ENCODE measurements at places on chromosomes 11 and 22.

DNA sequence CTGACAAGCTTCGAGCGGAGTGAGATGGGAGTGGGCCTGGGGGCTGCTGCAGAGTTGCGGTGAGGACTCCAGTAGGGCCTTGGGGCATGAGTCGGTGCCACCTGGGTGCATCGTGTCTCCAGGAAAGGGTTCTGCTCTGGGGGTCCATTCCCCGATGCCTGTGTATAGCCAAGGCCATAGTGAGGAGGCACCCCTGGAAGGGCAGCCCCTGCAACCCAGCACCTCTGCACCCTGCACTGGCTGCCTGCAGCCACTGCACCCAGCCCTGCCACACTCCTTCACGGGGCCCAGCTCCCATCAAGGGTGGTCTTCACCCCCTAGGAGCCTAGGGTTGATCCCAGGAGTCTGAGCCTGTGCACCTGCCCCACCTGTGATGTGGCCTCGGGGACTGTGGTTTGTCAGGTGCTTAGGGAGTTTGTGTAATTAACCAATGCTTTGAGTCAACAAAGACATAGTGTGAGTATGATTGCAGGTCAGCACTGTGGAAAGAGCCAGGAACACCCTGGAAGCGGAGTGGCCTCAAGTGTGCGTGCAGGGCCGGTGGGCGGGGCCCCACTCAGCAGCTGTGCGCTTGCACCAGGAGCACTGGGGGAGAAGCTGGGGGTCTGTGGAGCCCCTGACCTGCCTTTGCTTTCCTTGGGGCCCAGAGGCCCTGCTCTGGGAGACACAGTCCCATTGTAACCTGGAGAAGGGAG, 1299.3 kb downstream of the BRD1 start:
- DNase-seq, result no peak

DNA sequence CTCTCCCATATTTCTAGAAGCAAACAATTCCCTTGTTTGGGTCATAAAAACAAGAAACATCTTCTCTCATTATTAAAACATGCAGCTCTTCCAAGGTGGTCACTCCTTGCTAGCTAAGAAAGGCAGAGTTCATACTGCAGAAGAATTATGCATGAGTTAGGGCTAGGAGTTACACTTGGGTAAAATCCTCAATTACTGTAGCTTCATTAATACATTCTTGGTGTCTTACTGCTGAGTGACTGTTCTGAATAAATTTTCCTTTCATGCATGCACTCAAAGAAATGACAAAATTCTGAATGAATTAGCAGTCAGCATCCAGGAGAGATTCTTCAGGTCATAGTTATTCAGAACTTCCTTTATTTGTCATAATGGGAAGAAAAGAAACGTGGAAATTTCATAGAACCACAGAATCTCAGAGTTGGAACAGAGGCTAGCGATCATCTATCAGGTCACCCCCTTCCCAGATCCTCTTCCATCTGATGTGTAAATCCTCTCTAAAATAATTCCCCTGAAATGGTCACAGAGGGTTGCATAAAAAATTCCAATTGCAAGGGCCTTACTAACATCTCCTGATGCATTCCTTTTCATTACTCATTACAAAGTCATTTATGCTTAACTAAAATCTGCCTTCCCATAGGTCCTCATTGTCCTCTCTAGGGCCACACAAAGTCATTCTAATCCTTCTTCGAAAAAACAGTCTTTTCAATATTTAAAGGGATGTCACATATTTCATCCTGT, 771.5 kb downstream of the DLG2 start:
- peak; percentile 66 for DNase-seq

GRCh38 chr11:111582163-111582562, 20.1 kb upstream of the SIK2 start:
- DNase-seq, result no peak

DNA sequence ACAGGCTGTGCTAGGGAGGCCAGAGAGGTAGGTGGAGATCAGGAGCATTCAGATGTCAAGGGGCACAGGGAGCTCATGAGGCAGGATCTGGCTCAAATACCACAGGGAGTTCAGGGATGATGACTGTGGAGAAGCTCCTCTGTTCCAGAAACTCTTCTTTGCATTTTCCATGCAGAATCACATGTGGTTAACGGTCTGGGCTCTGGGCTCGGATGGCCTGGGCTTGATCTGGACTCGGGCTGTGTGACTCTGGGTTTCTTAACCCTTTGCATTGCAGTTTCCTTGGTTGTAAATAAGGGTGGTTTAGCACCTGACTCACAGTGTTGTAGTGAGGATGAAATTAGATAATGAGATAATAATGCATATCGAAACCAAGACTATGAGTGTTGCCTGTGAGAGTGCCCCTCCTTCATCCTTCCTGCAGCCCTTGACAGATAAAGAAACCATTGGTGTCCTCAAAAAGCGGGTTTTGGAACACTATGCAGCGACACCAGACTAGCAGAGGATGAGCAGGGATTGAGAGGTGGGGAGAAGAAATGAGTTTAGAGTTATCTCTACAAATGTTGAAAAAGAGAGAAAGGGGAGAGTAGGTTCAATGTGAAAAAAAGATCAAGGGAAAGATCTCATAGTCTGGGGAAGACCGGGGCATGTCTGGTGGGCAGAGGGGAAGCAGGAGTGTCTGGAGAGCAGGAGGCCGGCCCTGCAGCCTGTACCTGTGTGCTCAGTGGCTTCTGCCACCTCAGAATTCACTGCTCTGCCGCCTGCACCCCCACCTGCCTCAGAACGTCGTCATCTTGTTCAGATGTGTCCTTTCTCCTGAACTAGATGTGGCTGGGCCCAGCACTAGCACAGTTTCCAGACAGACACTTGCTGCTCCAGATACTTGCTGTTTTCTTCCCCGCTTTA, 197.8 kb upstream of the SORL1-AS1 start:
- DNase-seq, result no peak

DNA sequence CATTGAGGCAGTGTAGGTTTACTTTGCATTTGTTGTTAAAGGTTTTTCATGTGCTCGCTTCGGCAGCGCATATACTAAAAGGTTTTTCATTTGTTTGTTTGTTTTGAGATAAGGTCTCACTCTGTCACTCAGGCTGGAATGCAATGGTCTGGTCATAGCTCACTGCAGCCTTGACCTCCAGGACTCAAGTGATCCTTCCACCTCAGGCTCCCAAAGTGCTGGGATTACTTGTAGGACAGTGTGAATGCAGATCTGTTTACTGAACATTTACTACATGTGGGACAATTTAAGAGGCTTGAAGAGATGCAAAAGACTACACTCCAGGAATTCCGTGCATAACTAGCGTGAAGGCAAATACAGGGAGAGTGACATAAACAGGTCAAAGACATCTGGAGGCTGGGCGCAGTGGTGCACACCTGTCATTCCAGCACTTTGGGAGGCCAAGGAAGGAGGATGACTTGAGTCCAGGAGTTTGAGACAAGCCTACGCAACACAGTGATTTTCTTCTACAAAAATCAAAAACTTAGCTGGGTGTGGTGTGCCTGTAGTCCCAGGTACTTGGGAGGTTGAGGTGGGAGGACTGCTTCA, 34.1 kb downstream of the YPEL1 start:
- no peak for DNase-seq

DNA sequence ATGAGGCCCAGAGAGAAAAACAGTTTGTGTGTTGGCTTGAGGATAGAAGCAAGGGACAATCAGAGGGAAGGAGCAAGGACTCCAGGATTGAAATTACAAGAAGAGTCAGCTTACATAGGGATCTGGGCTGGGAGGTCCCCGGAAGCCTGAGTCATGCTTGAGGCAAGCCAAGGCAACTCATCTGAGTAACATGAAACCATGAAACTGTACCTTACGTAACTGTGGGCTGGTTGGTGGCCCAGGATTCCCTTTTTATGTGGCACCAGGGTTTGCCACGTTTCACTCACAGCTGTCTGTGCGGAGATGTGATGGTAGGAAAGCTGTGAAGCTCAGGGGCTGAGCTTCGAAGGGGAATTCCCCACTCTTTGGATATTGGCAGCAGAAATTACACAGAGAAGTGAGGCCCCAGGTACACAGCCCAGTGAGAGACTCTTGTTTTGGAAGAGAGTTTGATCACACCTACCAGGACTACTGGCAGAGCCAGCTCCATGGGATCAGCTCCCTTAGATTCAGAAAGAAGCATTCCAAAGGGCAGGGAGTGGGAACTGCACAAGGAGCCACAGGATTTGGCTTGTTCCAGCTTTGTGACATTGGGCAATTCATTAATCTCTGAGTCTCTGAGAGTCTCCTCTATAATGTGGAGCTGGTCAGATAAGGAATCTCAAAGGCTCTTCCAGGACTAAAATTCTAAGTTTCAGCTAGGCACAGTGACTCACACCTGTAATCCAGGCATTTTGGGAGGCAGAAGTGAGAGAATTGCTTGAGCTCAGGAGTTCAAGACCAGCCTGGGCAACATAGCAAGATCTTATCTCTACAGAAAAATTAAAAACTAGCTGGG, 7.8 kb downstream of the SLC5A1 start:
- DNase-seq, result peak; percentile 27

GRCh38 chr11:68673991-68674390, 10.4 kb upstream of the GAL start:
- DNase-seq, result no peak

DNA sequence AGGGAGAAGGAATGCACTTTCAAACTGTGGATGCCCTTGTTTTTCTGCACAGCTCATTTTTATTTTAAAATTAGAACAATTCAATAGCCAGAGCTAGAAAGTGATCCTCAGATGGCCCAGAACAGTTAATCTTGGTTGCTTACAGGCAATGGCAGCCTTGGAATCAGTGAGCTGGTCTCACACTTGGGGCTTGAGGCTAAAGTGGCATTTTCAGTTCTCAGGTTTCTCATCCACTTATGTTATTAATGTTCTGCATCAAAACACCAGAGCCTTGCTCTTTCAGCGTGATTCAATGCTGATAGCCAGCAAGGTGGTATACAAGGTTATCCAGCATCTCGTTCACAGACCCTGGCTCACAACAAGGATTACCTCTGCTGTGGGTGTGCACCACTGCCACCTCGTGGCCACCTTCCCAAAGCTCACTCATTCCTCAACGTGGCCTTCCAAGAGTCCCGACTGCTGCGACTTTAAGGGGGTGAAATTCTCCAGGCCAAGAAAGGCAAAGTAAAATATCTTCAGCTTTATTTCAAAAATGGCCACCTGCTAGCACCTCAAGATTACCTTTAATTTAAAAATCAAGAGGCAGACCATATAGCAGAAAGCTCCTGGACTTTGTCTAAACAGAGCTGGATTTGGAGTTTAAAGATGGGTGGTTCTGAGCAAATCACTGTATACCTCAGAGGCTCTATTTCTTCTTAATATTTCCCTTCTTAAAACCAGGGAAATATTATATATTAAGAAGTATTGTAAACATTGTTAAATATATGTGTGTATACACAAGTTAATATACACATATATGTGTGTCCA, 34.2 kb upstream of the FSHB start:
- DNase-seq, result peak; percentile 10

GRCh38 chr11:65646958-65647701, 9.2 kb downstream of the SIPA1 start:
- no peak for DNase-seq
